Fibroblast of pulmonary artery (primary cell): ENCODE measurements at places on chromosomes 3 and 15.
A peak's percentile ranks its signal among the peaks of the same experiment; 100 is the strongest.

GRCh38 chr3:97872525-97873042 lies 50.8 kb downstream of the CRYBG3 start:
- peak; percentile 6 for DNase-seq

DNA sequence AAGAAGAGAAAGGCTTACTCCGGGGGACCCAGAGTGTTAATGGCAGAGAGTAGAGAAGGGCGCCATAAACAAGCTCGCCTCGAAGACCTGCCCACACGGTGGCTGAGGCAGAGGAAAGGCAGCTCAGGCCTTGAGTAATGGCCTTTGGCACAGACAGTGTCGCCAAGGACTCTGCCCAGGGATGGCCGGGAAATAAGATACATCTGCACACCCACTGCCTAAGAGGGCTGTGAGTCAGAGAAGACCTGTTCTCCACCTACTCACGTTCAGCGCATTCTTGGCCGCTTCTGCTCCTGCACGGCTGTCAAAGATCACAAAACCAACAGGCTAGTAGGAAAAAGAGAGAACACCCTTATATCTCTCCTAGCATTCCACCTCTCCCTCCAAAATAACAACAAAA lies 26.2 kb downstream of the RBPMS2 start:
- peak; percentile 25 for DNase-seq

DNA sequence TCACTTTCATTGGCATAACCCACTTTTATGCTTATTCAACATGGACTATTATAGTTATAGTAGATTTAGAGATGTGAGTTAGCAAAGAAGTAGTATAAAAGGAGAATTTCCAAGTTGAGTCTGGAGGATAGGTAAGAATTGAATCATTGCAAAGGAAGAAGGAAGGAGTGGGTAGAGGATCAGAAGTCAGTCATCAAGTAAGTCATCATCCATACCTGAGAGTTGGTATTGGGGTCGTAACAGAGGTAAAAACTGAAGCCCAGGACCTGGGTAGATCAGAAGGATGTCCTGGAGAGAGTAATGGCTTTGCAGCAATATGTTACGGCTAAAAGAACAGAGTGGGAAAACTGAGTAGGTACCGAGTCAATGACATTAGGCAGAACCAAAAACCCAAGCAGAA lies 265.7 kb downstream of the SUCLG2 start:
- no peak for DNase-seq

- DNase-seq = no peak
These were observed 3.0 kb upstream of the APH1B start for GRCh38 chr15:63274427-63274826.

DNA sequence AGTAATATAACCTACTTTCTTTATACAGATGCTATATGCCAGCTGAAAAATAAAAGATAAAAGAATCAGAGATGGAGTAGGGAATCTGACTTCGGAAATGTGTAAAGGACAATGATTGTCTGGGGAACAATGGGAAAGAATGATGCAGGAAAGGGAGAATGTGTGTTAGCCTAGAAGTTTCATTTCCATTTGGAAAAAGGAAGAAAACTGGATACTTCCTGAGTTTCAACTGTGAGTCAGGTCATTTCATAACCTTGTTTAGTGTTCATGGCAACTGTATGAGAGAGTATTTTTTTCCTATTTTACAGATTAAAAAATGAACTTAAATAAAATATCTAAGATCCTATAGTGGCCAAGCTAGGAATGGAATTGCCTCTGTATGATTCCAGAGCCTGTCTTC lies 261.3 kb upstream of the NECTIN3 start:
- peak; percentile 81 for DNase-seq

DNA sequence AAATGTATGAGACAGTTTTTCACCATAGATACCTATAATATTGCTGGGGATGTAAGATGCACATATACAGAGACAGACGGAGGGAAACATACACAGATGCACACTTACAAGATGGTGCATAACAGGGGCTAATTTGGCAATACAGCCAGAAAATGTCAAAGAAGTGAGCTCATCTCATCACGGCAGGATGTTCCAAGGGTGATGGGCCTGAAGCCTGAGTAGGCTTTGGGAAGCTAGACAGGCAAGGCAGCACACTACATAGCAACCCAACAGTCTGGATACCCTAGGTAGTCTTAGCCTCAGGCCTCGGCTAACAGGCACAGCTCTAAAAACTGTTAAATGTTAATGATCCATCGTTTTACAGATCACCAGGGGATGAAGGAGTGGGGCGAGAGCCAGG lies 148.5 kb downstream of the OSBPL10 start:
- no peak for DNase-seq

DNA sequence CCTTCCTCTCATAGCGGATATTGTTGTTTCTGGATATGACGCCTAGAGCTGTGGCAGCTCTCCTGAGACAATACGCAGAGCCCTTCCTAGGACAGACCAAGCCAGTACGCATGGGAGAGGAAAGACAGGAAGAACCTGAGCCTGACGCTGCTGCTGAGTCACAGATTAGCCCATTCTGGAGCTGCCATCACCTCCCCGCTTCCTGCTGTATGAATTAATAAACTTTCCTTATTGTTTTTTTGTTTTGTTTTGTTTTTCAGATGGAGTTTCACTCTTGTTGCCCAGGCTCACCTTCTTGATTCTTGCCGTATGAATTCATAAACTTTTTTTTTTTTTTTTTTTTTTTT lies 67.0 kb downstream of the PPCDC start:
- peak; percentile 95 for DNase-seq

DNA sequence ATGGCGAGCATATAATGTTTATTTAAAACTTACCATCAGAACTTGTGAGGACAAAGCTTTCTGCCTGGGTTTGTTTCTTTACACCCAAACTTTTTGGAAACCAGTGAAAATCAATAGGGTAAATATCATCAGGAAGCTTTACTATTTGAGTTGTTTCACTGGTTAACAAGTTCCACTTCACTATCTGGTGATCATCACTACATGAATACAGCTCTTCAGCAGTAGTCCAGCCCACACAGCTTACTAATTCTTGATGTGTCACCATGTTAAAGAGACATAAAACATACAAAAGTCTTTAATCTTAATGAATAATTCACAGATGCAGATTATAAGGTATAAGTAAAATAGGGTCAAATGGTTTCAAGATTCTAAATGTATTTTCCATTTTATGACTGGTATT lies 17.6 kb downstream of the IFT80 start:
- DNase-seq = peak; percentile 38

- DNase-seq = no peak
These were observed 298.5 kb downstream of the GBE1 start for GRCh38 chr3:81462921-81463320.
